ENCODE measurements at places on chromosomes 6 and 20.

DNA sequence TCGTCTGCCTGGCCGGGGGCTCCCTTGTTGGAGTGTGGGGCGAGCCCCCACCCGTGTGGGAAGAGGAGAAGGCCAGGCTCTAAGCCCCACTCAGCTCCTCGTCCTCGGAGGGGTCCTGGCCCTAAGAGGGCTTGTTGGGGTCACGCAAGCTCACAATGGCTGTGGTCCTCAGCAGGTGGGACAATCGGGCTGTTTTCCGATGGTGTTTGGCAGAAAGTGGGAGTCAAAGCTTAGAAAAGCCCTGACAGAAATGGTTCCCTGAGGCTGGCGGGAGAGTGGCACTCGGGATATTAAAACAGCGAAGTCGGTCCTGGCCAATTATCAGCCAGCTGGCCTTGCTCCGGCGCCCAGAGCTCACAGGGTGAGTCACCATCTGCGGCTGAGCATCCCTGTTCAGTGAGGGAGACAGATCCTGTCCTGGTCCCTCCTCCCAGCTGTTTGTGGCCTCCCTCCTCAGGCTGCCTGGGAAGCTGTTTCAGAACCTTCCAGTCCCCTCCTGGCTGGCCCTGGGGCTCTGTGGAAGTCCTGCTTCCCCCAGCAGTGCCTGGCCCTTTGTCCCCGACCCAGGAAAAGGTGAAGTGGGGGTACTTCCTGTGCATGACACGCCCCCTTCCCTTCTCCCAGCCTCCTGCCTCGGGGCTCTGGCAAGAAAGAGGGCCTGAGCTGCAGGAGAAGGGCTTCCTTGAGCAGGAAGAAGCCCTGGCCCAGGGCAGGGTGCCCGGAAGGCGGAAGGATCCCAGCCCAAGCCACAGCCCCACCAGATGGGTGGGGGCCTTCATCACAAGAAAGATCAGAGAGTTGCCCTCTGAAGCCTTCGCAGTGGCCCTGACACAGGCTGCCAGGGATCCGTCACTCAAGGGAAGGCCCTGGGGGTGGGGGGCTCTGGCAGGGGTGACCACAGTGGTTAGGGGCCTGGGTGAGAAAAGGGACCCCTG, 53.6 kb upstream of the BHLHE23 start:
- DNase-seq, result peak; percentile 10

DNA sequence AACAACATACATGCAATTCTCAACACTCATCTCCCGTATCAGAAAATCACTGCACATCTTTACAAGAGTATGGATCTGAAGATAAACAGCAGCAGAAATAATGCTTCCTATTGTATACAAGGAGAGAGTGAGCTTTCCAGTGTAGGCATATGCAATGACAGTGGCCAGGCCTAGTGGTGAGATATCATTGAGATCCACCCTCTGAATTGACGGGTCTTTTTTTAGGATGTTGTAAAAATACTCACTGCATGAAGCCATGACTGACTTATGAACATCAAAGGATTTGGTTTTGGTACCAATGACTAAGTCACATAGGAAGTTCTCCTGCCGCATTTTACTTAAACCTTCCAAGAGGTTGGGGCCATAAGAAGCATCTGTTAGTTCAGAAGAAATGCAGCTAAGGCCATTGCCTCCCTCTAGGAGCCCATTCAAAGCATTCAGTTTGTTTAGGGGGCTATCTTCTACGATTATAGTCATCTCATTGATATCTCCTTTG, 10.8 kb downstream of the KLHL31 start:
- DNase-seq, result no peak

- no peak for DNase-seq
Observed at GRCh38 chr6:159777240-159777904, 12.0 kb downstream of the TCP1 start.

GRCh38 chr6:31399589-31400466, 3.6 kb upstream of the MICA start:
- DNase-seq, result peak; percentile 95

GRCh38 chr6:44624226-44624625, 236.7 kb downstream of the CDC5L start:
- DNase-seq, result no peak

DNA sequence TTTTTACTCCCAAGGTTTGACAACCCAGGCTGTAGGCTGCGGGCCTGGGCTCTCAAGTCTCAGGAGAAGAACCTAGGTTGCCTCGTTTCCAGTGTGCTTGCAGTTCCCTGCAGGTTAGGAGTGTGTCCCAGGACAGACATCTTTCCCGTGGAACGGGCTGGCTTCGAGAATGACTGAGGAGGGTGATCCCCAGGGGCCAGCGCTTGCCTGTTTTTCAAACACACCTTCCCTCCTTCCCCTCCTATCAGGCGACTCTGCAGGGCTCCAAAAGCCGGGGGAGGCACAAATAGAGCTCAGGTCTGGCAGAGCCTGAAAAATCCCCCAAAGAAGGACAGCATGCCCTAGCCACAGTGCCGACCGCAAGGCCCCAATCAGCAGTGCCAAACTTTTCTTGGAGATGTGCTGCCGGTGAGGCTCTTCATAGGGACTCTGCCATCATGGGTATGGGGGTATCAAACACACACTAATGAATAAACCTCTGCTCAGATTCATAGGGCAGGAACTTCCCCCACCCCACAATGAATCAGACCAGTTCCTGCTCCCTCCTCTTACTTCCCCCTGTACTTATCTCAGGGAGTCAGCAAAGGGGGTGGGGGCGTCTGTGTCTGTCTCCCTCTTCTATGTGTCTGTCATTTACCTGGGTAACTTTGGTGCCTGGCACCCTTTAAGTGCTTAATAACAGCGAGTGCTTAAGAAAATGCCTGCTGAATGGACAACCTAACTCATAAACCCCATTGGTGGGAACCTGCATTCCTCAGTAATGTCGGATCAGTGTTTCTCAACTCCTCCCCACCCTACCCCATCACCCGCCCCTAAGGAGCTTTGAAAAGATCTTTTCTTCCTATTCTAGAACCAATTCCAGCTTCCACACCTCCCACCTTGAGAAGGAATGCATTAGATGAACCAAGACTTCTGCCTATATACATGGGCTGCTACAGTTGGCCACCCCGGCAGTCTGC, 1.6 kb downstream of the KCNG1 start:
- DNase-seq, result no peak

- peak; percentile 72 for DNase-seq
Observed at GRCh38 chr6:40755749-40756452, 168.7 kb upstream of the LRFN2 start.

GRCh38 chr20:32206760-32207625, 550 bp downstream of the PLAGL2 start:
- no peak for DNase-seq
